ENCODE measurements at places on chromosomes 7 and 10.
A peak's percentile ranks its signal among the peaks of the same experiment; 100 is the strongest.

- DNase-seq: no peak
Measured at GRCh38 chr7:29369909-29370488, 175.4 kb downstream of the CHN2 start.

GRCh38 chr7:96612034-96612433, 97.6 kb downstream of the SEM1 start:
- no peak for DNase-seq

- DNase-seq: no peak
Measured at GRCh38 chr10:82668221-82668895, 793.4 kb downstream of the NRG3 start.

GRCh38 chr10:88793712-88794299, 8.7 kb upstream of the LIPM start:
- no peak for DNase-seq

DNA sequence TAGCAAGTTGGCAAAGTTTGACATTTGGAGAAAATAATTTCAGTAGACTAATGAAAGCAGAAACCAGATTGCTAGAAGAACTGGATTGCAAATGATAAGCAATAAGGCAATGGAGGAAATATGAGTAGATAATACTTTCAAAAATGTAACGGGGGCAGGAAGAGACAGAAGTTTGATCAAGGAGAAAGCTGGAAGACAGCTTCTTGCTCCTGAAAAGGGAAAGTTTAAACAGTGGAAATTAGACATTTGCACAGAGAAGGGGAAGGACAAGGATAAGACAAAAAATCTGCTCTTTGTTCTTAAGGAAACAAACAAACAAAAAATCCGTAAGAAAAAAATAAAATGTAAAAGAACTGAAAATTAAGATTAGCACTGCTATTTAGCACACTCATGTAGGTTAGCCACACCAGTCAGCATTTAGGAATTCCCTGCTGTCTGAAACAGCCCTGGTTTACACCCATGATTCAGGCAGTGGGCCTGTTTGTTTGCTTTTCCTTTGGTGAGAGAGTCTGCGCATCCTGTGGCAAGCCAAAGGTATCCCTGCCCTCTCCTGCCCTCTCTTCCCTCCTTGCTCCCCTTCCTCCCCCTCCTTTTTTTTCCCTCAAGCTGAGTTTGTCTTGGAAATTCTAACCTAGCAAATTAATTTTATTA, 104.3 kb upstream of the CAV2 start:
- DNase-seq: no peak

DNA sequence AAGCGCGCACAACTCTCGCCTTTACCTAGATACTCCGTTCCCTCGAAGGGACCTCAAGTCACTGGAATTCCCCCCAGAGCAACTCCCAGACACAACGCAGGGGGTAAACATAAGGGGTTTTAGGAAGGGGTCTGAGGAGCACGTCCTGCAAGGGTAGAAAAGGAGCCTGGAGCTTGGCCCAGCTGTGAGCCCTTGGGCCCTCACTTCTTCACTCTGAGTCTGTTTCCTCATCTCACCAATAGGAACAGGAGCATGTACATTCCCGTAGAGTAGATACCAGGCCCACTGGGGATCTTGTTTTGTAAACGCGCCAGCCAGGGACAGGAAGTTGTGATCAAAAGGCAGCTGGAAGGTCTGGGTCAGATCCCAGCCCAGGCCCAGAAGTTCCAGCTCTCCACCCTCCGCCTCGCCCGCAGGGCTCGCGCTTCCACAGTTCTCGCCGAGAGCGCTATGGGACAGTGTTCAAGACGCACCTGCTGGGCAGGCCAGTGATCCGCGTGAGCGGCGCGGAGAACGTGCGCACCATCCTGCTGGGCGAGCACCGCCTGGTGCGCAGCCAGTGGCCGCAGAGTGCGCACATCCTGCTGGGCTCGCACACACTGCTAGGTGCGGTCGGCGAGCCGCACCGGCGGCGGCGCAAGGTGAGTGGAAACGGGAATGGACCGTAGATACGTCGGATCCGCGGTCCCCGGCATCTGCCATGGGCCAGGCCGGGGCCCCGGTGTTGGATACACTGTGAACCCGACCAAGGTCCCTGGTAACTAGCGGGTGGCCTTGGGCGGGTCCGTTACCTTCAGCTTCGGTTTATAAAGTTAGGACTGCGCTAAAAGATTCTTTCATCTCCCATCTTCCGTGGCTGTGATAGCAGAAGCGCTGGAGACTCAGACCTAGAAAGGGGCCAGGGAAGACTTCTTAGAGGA, 1.3 kb downstream of the CYP26C1 start:
- peak; percentile 38 for DNase-seq

DNA sequence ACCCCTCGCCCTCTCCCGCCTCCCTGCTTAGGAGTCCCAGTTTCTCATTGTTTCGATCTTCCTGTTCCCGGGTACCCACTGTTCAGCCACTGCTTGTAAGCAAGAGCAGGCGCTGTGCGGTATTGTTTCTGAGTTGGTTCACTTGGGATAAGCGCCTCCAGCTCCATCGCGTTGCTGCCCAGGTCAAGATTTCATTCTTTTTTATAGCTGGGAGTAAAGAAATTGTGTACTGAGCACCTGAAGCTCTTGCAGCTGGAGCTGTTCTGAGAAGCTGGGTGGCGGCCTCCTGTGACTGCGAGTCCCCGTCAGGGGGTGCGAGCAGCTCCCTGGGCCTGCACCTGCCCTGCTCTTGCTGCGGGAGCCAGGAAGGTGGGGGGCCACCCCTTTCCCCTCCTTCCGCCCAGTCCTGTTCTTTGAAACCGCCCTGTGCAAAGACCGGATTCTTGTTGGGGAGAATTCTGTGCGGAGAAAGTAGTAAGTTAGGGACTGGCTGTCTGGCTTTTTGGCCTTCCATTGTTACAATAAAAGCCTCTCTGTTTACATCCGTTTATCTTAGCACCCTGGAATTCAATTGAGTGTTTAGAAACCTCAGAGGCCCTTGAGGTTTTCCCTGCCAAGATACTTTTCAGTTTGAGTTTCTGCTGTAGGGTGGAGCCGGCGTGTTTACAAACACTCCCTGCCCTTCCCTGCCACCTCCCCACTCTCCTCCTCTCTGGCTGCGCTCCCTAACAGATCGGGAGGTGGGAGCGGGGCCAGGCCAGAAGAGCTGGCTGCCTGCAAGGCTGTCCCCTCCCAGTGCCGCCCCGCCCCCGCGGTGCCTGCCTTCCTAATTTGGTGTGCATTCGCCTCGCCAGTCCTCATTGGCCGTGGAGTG, 30.8 kb upstream of the AP5Z1 start:
- DNase-seq: peak; percentile 87

- DNase-seq: no peak
Measured at GRCh38 chr7:72781161-72781560, 46.8 kb downstream of the TYW1B start.

- no peak for DNase-seq
Measured at GRCh38 chr10:44929356-44930255, 18.5 kb downstream of the TMEM72 start.

GRCh38 chr10:34183016-34183796, 631.9 kb downstream of the PARD3 start:
- no peak for DNase-seq

GRCh38 chr10:100325158-100325557, 4.9 kb downstream of the PKD2L1 start:
- no peak for DNase-seq

- DNase-seq: no peak
Measured at GRCh38 chr10:80504158-80504811, 33.4 kb upstream of the SH2D4B start.

DNA sequence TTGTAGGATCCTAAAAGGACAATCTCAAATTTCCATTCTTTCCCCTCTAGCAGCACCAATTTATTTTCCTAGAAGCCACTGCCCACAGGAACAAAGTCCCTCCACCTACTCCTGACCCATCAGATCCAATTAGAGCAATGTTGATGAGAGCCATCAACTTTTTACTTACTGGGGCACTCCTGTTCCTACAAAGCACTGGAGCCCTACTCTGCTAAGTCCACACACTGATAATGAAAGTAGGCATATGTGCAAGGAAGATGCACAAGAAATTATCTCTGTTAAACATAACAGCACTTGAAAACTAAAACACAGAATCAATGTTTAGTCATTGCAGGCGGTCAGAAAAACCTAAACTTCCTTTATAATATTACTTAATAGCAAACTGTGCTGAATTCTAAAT, 3.6 kb downstream of the HERPUD2 start:
- DNase-seq: no peak
